ENCODE measurements at places on chromosomes 3 and 15. TPM values are rescaled to one million over a fixed set of nuclear protein-coding genes. Genes with fewer than 3 reads are reported as not detected.

The SLC2A2 gene
- not detected for total RNA-seq

The GP5 gene
- total RNA-seq, result 0.16 TPM

The RLBP1 gene
- not detected for total RNA-seq

The FETUB gene
- not detected for total RNA-seq

The TMEM266 gene
- 0.29 TPM for total RNA-seq

The LOXL1 gene
- total RNA-seq, result 10.8 TPM

The APEH gene
- total RNA-seq, result 80.0 TPM

The RTP1 gene
- total RNA-seq, result not detected

The RAD51 gene
- 0.44 TPM for total RNA-seq

The WDR93 gene
- total RNA-seq, result 0.80 TPM

The SEMA3G gene
- total RNA-seq, result 70.1 TPM

The GOLGA8T gene
- total RNA-seq, result not detected

The GNAI2 gene
- 95.3 TPM for total RNA-seq

The RNU6-1 gene
- total RNA-seq, result not detected

The CISH gene
- 5.4 TPM for total RNA-seq

The PLCH1 gene
- total RNA-seq, result not detected

The CCDC191 gene
- total RNA-seq, result 13.2 TPM

The ASB14 gene
- not detected for total RNA-seq

The DUOXA2 gene
- total RNA-seq, result not detected

The CAV3 gene
- not detected for total RNA-seq

The HESX1 gene
- 1.3 TPM for total RNA-seq

The NSUN3 gene
- 7.4 TPM for total RNA-seq

The CCDC54 gene
- total RNA-seq, result 0.33 TPM

The CCNB2 gene
- total RNA-seq, result 3.5 TPM

The RNU5B-1 gene
- not detected for total RNA-seq

The FXR1 gene
- 152 TPM for total RNA-seq

The GOLGA6L7 gene
- not detected for total RNA-seq

The PPP1R14D gene
- total RNA-seq, result not detected

The SNUPN gene
- 19.8 TPM for total RNA-seq

The MYD88 gene
- total RNA-seq, result 36.0 TPM

The CCDC9B gene
- 9.4 TPM for total RNA-seq
